ENCODE measurements at places on chromosomes 2 and 18. TPM values are rescaled to one million over a fixed set of nuclear protein-coding genes. Genes with fewer than 3 reads are reported as not detected.

DPP10 gene
- not detected for total RNA-seq

KLHL30 gene
- total RNA-seq = 0.87 TPM

LIMS2 gene
- total RNA-seq = 3.7 TPM

- peak; percentile 98 for DNase-seq
Measured at GRCh38 chr2:222423632-222424275, 589 bp upstream of the SGPP2 start.

BMPR2 gene
- 19.4 TPM for total RNA-seq

DNA sequence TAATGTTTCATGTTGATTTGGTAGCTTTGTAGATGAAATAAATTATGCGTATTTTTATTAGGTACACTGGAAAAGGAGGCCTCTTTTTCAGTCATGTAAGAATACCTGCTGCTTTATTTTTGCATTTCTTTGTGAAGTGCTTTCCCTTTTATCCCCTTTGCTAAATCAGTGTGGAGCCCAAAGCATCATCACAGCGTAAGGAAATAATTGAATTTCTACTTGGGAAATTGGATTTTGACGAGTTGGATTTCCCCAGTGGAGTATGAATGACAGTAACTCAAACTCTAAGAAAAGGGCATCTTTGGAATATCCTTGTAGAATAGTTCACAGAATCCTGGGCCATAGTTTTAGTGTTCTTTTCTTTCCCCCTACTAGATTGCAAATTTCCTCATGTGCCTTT lies 97.2 kb downstream of the KCNJ3 start:
- DNase-seq = no peak

CIB4 gene
- not detected for total RNA-seq

DNA sequence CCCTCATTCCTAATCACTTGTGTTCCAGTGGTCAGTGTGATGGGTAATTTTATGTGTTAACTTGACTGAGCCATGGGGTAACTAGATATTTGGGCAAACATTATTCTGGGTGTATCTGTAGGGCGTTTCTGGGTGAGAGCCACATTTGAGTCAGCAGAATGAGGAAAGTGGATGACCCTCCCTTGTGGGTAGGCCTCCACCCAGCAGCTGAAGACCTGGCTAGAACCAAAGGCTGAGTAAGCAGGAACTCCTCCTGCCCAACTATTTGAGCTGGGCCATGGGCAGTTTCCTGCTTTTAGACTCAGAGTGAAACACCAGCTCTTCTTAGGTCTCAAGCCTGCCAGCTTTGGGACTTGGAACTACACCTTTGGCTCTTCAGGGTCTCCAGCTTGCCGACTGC lies 141.8 kb downstream of the ACKR3 start:
- DNase-seq = peak; percentile 23

DNA sequence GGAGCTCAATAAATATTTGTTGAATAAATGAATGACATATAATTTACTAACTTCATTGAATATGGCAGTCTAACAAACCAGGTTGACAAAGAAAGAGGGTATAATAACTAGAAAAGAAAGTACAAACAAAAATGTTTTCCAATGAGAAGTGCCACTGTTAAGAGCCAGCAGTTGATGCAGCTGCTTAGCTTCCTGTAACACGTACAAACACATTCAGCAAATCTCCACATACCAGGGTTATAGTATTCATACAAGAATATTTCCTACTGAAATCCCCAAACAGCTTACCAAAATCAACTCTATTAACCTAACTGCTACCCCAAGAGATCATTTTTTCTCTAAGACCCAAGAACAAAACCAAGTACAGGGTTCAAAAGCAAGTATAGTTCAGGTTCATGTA lies 77.7 kb downstream of the THADA start:
- peak; percentile 37 for DNase-seq

HOXD12 gene
- total RNA-seq = not detected

- no peak for DNase-seq
Measured at GRCh38 chr18:58868440-58868839, 3.8 kb downstream of the ZNF532 start.

DNA sequence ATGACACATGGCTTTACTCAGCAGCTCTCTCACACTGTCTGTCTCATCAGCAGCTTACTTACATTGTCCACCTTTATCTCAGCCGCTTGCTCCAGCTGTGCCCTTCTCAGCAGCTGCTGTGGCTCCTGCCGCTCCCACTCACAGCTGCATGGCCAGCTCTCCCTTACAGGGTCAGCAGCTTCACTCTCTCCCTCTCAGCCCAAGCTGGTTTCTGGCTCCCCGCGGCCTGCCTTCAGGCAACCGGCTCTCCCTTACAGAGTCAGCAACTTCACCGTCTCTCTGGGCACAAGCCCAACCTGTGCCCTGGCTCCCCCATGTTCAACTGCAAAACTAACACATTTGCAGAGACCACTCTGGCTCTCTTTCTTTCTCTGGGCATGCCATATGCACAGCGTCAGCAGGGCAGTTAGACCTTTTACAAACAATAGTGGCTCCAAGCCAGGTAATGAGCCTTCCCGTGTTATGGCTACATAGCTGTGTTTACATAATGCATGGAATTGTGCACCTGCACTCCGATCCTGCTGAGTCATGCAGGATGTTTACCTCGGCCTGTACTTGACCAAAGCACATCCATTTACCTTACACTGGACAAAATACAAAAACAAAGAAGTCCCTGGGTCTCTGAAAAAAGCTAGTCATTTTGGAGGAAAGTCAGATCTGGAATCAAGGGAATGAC lies 167.3 kb downstream of the DOK6 start:
- no peak for DNase-seq

- DNase-seq = peak; percentile 17
Measured at GRCh38 chr2:104043864-104044263, 810.1 kb upstream of the POU3F3 start.

DNA sequence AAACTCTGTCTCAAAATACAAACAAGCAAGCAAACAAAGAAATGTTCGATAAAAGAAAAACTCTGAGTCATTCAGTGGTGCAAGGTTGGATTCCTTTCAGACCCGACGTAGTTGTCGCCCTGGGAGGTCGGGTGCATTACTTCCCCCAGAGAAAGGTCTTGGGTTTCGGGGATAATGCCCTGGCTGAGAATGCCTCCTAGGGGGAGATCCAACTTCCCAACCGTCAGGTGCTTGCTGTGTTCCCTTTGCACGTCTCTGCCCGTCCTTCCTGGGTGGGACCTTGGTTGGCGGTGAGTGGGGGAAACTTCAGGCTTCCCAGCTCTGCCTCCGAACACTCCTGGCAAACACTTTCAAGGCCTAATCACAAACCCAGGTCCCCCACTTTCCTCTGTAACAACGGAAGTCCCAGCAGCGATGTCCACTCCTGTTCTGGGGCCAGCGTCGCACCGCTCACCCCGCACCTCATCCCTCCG lies 609 bp downstream of the TPGS2 start:
- peak; percentile 84 for DNase-seq

ADAM17 gene
- total RNA-seq = 71.5 TPM

DNA sequence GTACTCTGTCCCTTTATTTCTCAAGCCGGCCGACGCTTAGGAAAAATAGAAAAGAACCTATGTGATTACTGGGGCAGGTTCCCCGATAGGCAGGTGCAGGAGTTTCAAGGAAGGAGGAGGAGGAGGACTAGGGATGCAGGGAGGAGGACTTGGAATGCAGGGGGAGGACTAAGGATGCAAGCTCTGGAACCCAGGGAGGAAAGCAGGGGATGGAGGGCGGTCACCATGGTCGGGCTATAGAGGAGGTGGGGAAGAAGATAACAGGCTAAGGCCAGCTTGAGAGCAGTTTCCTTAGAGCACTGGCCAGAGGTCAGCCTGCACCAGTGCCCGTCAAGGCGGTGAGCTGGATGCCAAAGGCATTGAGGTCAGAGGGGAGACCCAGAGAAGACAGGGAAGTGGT lies 18.7 kb upstream of the B3GNT7 start:
- no peak for DNase-seq

Data from renal cortical epithelial cell (primary cell).